Activated naive CD4-positive, alpha-beta T cell (primary cell): ENCODE measurements at places on chromosomes 1 and 21.

- no peak for DNase-seq
Observed at GRCh38 chr21:14870853-14871149, 194.0 kb downstream of the NRIP1 start.

- DNase-seq = no peak
Observed at GRCh38 chr1:98398092-98398491, 263.4 kb upstream of the SNX7 start.

DNA sequence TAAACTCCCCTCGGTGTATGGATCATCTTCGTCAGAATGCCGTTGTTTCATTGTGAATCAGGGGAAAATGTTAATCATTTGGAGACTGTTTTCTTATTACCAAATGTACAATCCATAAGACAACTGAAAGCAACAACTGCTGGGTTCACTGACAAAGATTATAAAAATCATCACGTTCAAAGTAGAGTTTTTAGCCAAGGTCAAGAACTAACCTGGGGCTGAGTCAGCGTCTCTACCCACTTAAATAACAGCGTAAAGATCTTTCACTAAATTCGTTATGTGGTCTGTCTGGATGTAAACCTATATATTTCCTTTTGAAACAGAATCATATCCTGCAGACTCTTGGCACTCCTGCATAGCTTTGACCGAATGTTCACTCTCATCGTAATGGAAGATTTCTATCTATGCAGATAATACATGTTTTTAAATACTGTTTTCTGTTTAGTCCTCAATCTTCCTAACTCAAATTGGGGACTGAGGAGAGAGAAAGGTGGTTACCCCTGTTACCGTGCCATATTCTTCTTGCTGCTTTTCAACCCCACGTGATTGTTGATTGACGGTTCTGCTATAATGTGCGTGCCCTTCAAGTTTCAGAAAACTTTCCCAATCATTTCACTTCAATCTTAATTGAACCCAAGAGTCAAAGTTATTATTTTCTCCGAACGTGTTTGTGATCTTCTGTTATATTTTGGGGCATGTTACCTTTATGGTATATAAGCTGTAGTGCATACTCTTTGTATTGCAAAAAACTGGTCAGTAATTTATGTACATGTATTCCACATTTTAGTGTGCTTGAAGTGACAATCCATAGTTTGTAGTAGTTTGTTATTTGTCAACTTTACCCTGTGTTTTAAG, 15.6 kb upstream of the NCMAP start:
- no peak for DNase-seq

DNA sequence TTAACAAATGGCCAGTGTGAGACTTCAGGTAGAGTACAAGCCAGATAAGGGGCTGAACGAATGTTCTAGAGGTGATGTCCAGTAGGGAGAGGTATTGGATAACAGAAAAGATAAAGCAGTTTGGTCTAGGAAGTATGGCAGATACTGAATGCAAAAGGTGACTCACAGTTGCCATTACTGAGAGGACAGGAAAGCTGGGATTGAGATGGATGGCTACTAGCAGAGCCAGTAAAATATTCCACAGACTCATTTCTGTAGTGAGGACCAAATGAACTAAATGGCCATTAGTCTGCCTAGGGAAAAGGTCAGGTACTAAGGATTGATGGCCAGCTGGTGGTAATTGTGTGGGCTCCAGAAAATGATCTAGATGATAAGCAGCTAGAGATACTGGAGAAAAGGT, 11.5 kb downstream of the MACO1 start:
- no peak for DNase-seq

- no peak for DNase-seq
Observed at GRCh38 chr21:42102076-42102475, 31.0 kb downstream of the UMODL1 start.

DNA sequence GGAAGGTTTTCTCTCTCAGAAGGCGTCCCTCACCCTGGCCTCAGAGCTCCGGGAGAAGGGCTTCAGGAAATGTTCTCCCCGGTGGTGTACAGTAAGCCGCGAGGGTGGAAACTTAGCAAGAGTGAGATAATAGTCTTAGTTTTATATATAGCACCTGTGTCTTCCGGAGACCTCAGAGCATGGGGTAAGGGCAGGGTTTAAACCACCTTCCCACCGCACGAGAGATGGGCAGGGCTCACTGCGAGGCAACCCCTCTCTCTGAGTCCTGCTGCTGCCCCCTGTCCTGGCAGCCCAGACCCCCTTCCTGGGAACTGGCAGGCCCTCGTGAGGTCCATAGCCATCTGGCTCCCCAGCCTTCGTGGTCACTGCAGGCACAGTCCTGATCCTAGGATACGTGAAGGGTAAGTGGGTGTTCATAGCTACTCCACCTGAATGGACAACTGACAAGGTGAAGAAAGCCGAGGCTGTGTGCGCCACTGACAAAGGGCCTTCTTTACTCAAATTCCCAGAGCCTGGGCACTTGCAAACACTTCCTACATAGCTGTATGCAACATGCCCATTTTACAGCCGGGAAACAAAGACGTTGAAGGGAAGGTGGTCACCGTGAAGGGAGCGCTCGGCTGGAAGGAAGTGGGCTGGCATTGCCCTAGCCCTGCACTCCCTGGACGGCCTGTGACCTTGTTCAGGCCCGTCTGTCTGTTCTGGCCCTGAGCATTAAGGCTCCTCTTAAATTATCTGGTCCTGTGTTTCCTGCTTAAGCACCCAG, 26.9 kb downstream of the ITPKB start:
- no peak for DNase-seq

DNA sequence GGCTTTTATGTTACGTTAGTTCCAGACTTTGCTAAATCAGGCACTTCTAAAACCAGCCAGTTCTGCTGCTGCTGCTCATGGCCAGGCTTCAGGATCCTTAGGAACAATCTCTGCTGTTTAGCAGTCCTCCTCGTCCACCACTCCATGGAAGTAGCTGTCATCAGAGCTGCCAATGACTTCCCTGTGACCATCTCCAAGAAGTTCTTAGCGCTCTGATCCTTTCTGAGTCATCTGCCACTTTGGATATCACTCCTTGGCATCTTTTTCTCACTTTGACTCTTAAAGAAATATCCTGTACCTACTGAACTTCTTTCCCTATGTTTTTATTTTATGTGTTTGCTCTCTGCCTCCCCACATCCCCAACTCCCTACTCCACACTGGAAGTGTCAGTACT, 14.7 kb upstream of the IRF2BP2 start:
- DNase-seq = no peak

GRCh38 chr1:244060686-244061085, 9.6 kb downstream of the ZBTB18 start:
- no peak for DNase-seq

DNA sequence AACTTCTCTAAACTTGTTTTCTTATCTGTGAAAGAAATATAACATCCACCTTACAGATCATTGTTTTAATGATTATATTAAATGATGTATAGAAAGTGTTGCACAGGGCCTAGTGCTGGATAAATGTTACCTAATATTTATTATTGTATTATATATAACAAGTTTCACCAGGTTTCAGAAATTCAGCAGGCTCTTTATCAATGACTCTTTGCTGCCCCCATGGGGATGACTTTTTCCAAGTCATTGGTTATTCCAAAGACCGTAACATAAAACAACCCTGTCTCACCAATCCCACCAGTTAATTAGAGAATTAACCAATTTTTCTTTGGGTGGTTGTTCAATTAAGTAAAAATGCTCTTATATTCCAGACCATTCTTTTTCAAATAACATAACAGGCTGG, 7.3 kb upstream of the DEDD start:
- no peak for DNase-seq

DNA sequence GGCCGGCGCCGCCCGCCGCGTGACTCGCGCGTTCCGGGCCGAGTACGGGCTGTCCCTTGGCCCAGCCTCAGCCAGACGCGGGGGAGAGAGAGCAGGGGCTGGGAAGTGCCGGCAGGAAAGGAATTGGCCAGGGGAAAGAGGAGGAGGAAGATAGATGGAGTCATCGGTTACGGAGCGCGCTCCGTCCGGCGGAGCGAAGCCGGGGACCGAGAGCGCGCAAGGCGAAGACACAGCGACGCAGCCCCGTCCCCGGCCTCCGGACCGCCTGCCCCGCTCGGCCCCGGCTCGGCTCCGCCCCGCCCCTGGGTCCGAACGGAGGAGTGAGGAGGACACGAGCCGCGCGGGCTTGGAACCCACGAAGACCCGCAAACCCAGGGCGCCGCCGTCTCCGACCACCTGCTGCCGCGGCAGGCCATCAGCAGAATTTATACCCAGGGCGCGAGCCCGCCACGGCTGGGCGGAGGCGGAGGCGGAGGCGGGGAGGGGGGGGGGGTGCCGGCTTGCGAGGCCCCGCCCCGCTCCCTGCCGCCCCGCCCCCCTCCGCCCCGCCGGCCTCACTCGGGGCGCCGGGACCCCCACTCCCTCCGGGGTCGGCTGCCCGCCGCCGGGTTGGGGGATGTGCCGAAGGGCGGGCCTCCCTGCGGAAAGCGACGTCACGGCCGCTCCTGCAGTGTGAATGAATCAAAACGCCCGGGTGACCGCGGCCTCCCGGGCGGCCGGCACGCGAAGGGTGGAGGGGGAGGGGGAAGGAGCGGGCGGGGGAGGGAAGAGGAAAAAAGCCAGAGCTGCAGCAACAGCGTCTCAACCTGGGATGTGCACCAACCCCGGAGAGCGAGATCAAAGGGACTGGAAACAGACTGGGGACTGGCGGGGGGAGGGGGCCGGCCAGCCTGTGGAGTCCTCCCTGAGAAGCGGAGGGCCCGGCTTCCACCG, at the start of gene LHX4:
TSS of gene LHX4 (plus strand) at position 782 of the 933 bp plus-strand sequence. CDS start 266 bp downstream, outside the sequence.
- DNase-seq = no peak

- DNase-seq = no peak
Observed at GRCh38 chr1:31669433-31669785, 24.7 kb upstream of the PEF1 start.

GRCh38 chr1:157968946-157969345, 24.5 kb upstream of the KIRREL1 start:
- DNase-seq = no peak

DNA sequence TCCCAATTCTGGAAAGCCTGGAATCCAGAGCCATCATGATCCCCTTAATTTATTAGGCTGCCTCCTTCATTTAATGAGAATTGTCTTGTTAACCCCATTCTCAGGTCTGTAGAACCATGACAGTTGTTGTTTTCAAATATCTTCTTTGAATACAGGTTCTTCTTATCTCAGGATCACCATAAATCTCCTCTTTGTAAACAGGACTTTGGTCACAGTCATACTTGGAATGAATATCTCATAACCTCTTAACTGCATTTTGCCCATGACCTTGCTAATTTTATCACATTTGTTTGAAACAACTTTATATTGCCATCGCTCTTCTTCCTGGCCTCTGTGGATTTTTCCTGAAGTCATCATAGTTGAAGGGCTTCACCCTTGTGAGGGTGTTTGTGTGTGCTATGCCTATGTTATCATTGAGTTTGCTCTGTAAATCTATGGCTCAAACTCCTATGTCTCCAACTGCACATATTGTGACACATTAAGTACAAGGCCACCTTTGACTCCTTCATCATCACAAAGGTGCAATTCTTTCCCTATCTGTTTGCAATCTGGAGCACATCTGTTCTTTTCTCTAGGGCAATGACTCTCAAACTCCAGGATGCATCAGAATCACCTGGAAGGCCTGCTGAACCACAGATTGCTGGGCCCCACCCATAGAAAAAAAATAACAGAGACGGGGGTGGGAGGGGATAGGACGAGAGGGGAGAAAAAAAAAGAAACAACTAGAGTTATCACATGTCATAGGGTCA, 54.2 kb downstream of the FCRL5 start:
- no peak for DNase-seq

- DNase-seq = no peak
Observed at GRCh38 chr1:1616045-1616790, 918 bp downstream of the MIB2 start.

DNA sequence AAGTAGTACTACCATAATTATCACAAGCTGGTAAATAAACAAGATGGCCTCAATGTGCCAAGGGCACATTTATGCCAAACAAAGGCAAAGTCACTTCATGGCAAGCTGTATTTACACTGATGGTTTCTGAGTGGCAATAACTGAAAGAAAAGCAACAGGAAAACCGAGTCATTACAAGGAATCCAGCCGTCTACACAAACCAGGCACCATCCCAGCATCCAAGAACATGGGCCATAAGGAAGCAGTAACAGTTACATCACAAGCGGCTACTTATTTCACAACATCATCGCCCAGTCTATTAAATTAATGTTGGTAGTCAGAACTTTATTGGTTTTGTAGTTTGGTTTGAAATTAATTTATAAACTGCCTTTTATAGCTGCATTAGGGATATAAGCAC, 214.2 kb downstream of the RERE start:
- no peak for DNase-seq

DNA sequence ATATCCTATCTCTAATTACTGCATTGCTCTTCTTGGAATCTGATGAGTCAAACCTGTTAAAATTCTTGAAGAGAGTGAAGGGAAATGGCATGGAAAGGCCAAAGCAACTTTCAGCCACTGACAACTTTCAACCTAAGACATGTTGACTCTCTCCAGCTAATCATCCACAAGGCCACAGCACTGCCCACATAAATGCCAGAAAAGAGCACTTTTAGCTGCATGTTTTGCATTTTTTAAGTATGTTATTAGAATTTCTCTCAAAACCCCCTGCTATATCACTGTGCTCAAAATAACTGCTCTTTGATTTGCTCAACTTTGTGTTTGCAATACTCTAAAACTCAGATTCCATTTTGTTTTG, 352.5 kb downstream of the ADGRL2 start:
- DNase-seq = no peak

DNA sequence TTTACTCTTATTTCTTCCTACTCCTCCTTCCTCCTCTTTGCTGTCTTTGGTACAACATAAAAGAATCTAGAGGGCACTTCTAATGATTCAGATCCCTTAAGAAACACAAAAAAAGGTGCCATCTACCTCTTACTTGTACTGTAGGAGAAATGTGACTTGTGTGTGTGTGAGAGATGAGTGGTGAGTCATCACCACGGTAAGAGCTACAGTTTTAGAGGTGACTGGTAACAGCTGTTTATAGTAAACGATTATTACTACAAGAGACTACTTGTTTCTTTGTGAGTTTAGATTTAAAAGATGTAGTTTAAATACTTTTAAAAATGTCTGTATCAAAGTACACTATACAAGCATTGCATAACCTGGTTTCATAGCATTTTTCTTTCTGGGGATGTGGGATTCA, 40.4 kb downstream of the SLC35D1 start:
- no peak for DNase-seq

GRCh38 chr1:70318191-70318590, 36.3 kb downstream of the ANKRD13C start:
- no peak for DNase-seq

- no peak for DNase-seq
Observed at GRCh38 chr1:158011714-158012113, 18.3 kb downstream of the KIRREL1 start.

DNA sequence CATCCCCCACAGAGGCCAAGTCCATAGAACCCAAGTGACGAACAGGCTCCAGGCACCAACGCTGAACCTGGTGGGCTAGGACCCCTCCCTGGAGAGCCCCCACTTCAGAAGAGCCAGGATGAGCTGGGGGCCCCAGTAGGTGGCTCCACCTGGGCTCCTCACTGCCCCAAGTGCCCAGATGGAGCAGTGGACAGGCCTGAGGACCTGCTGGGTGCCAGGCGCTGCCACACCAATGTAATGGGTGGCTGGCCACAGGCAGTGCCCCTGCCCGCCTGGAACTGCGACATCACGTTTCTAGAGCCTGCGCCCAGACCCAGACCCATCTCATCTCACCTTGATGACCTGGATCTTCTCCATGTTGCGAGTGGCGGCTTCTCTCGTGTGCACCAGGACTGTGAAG, 5.6 kb downstream of the MAD2L2 start:
- DNase-seq = no peak
